Left ventricle myocardium inferior (tissue), 1 donor: ENCODE measurements at places on chromosomes 1 and 21. TPM values are rescaled to one million over a fixed set of nuclear protein-coding genes. Genes with fewer than 3 reads are reported as not detected.

ANKRD34A gene
- 0.66 TPM for total RNA-seq

ATP1A2 gene
- total RNA-seq = 401 TPM

OR2T2 gene
- not detected for total RNA-seq

- no peak overlapping the region for H3K4me3 ChIP-seq
- DNase-seq = no peak
- peaks cover 5% of the 10 kb centered on the region for H3K36me3 ChIP-seq
- no peaks in the 10 kb centered on the region for H3K27me3 ChIP-seq
- peaks cover 100% of the 10 kb centered on the region for H3K4me1 ChIP-seq
Measured at GRCh38 chr1:2238361-2239012, 10.4 kb downstream of the SKI start.

DNA sequence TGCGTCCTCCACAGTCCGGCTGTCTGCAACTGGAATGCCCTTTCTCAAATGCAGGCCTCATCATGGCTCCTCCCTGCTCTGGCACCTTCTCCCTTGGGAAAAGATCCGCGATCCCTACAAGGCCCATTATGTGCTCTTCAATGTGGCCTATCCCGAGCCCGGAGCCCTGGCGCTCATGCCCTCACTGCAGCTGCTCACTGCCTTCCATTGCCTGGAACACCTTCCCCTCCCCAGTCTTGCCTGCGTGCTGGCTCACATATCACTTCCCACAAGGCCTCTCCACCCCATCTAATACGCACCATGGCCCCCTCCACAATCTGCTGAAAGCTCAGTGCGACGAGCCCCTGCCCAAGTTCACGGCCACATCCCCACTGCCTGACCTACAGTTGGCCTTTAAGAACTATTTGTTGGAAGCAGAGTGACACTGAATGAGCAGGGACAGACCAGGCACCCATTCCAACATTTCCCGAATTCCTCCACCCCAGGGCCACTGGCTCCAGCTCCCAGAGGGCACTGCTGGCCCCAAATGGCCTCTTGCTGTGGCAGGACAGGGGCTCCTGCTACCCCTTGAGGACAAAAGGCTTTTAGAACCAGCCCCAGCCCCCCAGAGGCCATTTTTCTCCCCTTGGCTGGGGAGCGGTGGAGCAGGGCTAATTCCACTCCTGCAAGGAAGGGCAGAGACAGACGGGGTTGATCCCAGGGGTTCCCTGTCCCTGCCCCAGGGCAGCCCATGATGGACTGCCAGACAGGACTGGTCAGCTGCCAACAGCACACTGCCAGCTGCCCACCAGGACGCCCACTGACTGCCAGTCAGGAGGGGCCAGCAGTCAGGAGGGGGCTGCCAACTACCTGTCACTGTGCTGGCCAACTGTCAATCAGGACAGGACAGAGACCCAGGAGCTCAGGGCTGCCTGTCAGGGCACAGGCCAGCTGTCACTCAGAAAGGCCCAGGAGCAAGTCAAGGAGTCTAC lies 64.8 kb downstream of the DHRS3 start:
- H3K27me3 ChIP-seq = no peaks in the 10 kb centered on the region
- DNase-seq = no peak
- peaks cover 75% of the 10 kb centered on the region for H3K4me1 ChIP-seq
- H3K4me3 ChIP-seq = no peak overlapping the region

DNA sequence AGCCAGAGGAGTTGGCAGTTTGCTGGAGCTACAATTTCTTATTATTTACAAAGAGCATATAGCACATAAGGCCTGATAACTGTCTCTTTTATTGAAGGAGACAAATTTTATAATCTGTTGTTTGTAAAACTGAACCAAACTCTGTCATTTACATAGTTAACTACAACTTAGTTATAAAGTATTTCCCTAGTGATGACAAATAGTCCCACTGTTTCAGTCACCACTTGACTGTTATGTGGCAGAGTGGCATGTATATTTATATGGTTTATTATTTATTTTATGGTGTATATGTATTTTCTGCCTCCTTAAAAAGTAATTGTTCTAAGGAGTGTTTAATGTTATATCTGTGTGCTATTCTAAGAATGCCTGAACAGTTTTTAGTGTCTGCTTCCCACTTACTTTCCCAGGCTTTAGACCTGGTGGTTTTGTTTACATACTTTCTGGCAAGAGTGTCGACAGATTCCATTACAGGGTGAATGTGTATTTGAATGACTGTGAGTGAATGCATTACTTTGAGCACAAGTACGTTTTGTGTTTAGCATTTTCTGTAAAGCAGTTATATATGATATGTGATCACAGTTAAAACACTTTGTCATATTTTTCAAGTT lies 10.0 kb downstream of the TSEN15 start:
- peak overlapping the region; percentile 16 for H3K27ac ChIP-seq
- no peaks in the 10 kb centered on the region for H3K27me3 ChIP-seq
- no peak for DNase-seq
- no peak overlapping the region for H3K4me3 ChIP-seq

- no peaks in the 10 kb centered on the region for H3K27me3 ChIP-seq
- H3K27ac ChIP-seq = peak overlapping the region; percentile 94
- H3K4me3 ChIP-seq = no peak overlapping the region
- H3K36me3 ChIP-seq = peaks cover 8% of the 10 kb centered on the region
- DNase-seq = no peak
Measured at GRCh38 chr1:38989979-38990378, 1.1 kb upstream of the AKIRIN1 start.

DNA sequence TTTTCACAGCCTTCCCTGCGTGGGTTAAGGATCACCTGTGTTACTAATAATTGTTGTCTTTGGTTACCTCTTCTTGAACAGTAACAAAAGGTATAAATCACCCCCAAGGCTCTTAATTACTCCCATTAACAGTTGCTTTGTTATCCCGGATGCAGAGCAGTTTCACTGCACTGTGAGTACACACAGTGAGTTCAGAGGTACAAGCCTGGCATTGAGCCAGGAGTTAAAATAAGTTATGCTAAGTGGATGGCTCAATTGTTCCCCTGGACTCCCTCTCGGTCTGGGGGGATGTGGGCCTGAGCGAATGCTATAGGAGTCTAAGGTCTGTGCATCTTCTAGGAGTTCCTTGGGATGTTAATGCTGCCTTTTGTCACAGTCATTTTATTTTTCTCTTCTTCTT lies 258.3 kb downstream of the ATG4C start:
- no peak overlapping the region for H3K27ac ChIP-seq
- no peaks in the 10 kb centered on the region for H3K36me3 ChIP-seq
- H3K4me3 ChIP-seq = no peak overlapping the region
- H3K4me1 ChIP-seq = peaks cover 4% of the 10 kb centered on the region

GRCh38 chr1:65170511-65171142 lies 22.6 kb downstream of the AK4 start:
- H3K27ac ChIP-seq = peak overlapping the region; percentile 93
- peak; percentile 32 for DNase-seq
- no peaks in the 10 kb centered on the region for H3K36me3 ChIP-seq
- peaks cover 91% of the 10 kb centered on the region for H3K4me1 ChIP-seq

GRCh38 chr1:235866205-235866912 lies at the start of gene LYST:
LYST (minus strand) TSS chr1:235866906; CDS start chr1:235830417, 36,489 bp downstream.
- peak within 1 kb of the TSS; percentile 97 for H3K27ac ChIP-seq
- peak within 1 kb of the TSS; percentile 97 for H3K4me3 ChIP-seq
- H3K27me3 ChIP-seq = no peaks in the 10 kb centered on the region
- no peaks in the 10 kb centered on the region for H3K36me3 ChIP-seq
- DNase-seq = peak; percentile 40

- DNase-seq = no peak
- H3K27me3 ChIP-seq = no peaks in the 10 kb centered on the region
- H3K4me3 ChIP-seq = no peak overlapping the region
- no peaks in the 10 kb centered on the region for H3K4me1 ChIP-seq
Measured at GRCh38 chr1:67636146-67636545, 48.9 kb upstream of the GADD45A start.

DNA sequence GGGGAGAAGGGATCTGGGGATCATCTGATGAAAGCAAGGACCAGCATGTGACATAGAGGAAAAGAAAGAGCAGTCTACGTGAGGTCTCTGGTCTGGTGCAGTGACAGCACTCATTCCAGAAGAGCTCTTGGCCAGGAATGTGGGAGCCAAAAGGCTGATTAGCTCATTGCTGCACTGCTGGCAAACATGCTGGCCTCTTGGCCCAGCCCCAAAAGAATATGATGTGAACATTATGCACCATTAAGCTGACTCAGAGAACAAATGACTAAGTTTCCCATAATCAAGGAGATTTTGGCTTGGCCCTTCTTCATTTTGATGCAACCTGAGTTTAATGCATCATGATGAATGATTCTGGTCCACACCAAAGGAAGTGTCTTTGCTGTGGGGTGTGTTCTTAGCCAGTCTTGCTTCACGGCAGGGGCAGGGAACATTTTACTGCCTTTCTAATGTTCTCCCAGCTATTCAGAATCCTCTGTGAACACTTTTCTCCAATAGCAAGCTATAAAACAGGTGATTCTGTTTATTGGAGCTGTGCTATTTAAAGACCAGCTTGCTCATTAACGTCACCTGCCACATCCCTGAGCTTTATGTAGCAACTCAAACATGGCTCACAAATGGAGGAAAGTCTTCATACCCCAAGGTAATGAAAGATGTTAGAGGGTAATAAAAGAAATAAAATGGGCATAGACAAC lies 55.1 kb downstream of the PCBP3 start:
- no peaks in the 10 kb centered on the region for H3K27me3 ChIP-seq
- no peak overlapping the region for H3K27ac ChIP-seq
- H3K4me3 ChIP-seq = no peak overlapping the region
- H3K4me1 ChIP-seq = peaks cover 14% of the 10 kb centered on the region

DNA sequence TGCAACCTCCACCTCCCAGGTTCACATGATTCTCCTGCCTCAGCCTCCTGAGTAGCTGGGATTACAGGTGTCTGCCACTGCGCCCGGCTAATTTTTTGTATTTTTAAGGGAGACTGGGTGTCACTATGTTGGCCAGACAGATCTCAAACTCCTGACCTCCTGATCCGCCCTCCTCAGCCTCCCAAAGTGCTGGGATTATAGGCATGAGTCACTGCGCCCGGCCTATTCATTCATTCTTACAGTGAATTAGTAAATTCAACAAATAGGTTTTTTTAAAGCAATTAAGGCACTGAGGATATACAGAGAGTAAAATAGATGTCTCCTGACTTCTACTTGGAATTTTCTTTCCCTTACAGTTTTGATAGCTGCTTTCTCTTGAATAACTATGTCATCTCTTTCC lies 43.5 kb downstream of the CDC42 start:
- peaks cover 60% of the 10 kb centered on the region for H3K36me3 ChIP-seq
- H3K4me3 ChIP-seq = no peak overlapping the region
- no peak for DNase-seq
- H3K27ac ChIP-seq = no peak overlapping the region
- H3K4me1 ChIP-seq = peaks cover 33% of the 10 kb centered on the region

- H3K36me3 ChIP-seq = no peaks in the 10 kb centered on the region
- no peak for DNase-seq
- H3K27me3 ChIP-seq = no peaks in the 10 kb centered on the region
- H3K4me1 ChIP-seq = peaks cover 30% of the 10 kb centered on the region
- no peak overlapping the region for H3K27ac ChIP-seq
Measured at GRCh38 chr1:81678779-81679178, 122.0 kb upstream of the ADGRL2 start.

DNA sequence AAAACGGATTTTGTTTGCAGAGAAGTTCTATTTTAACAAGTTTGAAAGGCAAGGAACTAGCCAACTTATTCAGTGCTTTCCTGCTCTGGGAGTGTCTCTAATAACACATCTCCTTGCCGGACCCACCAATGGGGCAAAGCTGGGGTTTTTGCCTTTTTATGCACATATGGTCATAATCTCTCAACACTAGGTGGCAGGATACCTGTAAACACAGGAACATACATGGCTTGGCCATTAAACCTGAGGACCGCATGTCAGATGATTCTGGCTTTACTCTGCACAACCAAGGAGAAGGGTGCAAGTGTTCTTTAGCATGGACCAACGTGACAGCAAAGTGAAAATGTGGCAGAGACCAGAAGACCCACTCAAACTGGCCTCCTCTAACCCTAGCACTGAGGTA lies 4.9 kb downstream of the TMEM9 start:
- peaks cover 54% of the 10 kb centered on the region for H3K36me3 ChIP-seq
- DNase-seq = no peak
- no peak overlapping the region for H3K4me3 ChIP-seq
- peaks cover 17% of the 10 kb centered on the region for H3K4me1 ChIP-seq
- no peaks in the 10 kb centered on the region for H3K27me3 ChIP-seq
- no peak overlapping the region for H3K27ac ChIP-seq

DNA sequence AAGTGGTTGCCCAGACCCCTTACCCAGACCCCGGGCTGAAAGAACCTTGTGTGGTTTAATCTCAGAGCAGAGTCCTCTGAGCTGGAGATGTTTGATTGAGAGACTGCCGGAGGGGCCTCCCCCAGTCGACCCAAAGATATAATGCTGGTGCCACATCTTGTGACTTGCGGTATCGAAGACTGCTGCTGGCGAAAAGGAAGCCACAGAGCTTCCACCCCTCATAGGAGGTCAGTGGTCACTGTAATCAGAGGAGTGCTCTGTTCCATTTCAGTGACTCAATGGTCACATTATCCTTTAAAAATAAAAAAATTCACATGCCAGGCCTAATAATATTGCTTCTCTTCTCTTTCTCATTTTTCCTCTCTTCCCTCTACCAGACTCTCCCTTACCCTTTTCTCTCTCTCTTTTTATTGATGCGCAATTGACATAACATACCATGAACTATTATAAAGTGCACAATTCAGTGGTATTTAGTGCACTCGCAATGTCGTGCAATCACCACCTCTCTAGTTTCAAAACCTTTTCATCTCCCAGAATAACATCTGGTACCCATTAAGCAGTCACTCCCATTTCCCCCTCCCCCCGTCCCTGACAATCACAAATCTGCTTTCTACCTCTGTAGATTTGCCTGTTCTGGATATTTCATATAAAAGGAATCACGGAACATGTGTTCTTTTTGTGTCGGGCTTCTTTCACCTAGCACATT lies 52.6 kb upstream of the LYST start:
- no peak for DNase-seq
- H3K27me3 ChIP-seq = no peaks in the 10 kb centered on the region
- no peak overlapping the region for H3K27ac ChIP-seq
- H3K36me3 ChIP-seq = no peaks in the 10 kb centered on the region

DNA sequence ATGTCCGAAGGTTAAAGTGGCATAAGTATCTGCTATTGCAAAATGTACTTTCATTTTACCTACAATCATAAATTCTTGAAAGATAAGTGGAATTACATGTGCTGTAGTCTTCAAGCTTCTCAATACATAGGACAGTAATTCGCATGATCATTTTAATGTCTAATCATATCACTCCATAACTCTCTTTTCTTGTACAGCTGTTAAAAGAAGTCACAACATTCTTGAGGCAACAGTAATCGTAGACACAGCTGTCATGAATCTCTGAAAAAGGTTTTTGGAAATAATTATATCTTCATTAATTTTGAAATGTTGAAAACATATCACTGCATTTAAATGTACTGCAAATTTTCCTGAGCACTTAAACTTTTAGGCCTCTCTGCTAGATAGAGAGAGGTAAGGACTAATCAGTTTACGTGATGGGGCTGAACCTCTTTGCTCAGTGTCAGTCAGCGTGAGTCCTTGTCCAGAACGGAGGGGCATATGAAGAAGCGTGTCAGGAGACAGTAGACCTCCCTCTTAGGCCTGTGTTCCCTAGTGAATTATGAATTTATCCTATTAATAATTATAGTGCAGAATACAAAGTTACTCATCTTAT lies 133.4 kb downstream of the NEK7 start:
- H3K27me3 ChIP-seq = no peaks in the 10 kb centered on the region
- H3K27ac ChIP-seq = no peak overlapping the region
- no peak overlapping the region for H3K4me3 ChIP-seq
- no peak for DNase-seq
- H3K36me3 ChIP-seq = peaks cover 16% of the 10 kb centered on the region

- no peaks in the 10 kb centered on the region for H3K36me3 ChIP-seq
- no peak for DNase-seq
- H3K4me1 ChIP-seq = peaks cover 20% of the 10 kb centered on the region
- H3K27ac ChIP-seq = no peak overlapping the region
- H3K4me3 ChIP-seq = no peak overlapping the region
- no peaks in the 10 kb centered on the region for H3K27me3 ChIP-seq
Measured at GRCh38 chr21:46603228-46603627, 1.7 kb downstream of the S100B start.
